ENCODE measurements at places on chromosomes 7 and 10.

- no peak overlapping the region for H3K27ac ChIP-seq
- H3K36me3 ChIP-seq = peaks cover 3% of the 10 kb centered on the region
- no peaks in the 10 kb centered on the region for H3K27me3 ChIP-seq
- DNase-seq = no peak
These were observed 165.9 kb upstream of the SH2B2 start for GRCh38 chr7:102120666-102121195.

DNA sequence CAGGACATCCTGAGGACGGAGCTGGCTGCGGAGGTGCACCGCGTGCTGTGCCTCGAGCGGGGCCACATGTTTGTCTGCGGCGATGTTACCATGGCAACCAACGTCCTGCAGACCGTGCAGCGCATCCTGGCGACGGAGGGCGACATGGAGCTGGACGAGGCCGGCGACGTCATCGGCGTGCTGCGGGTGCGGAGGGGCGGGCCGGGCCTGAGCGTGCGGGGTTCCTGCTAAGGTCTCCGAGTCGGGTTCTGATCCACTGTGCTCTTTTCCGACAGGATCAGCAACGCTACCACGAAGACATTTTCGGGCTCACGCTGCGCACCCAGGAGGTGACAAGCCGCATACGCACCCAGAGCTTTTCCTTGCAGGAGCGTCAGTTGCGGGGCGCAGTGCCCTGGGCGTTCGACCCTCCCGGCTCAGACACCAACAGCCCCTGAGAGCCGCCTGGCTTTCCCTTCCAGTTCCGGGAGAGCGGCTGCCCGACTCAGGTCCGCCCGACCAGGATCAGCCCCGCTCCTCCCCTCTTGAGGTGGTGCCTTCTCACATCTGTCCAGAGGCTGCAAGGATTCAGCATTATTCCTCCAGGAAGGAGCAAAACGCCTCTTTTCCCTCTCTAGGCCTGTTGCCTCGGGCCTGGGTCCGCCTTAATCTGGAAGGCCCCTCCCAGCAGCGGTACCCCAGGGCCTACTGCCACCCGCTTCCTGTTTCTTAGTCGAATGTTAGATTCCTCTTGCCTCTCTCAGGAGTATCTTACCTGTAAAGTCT lies 10.4 kb downstream of the ATG9B start:
- peak; percentile 27 for DNase-seq
- H3K4me1 ChIP-seq = peaks cover 23% of the 10 kb centered on the region
- H3K27me3 ChIP-seq = peaks cover 4% of the 10 kb centered on the region
- H3K4me3 ChIP-seq = peak overlapping the region; percentile 66
- H3K27ac ChIP-seq = no peak overlapping the region
- no peaks in the 10 kb centered on the region for H3K36me3 ChIP-seq

- peaks cover 26% of the 10 kb centered on the region for H3K4me1 ChIP-seq
- no peak for DNase-seq
- peaks cover 12% of the 10 kb centered on the region for H3K36me3 ChIP-seq
- H3K27ac ChIP-seq = no peak overlapping the region
- H3K27me3 ChIP-seq = no peaks in the 10 kb centered on the region
These were observed 89.2 kb downstream of the PTEN start for GRCh38 chr10:87952612-87953011.

DNA sequence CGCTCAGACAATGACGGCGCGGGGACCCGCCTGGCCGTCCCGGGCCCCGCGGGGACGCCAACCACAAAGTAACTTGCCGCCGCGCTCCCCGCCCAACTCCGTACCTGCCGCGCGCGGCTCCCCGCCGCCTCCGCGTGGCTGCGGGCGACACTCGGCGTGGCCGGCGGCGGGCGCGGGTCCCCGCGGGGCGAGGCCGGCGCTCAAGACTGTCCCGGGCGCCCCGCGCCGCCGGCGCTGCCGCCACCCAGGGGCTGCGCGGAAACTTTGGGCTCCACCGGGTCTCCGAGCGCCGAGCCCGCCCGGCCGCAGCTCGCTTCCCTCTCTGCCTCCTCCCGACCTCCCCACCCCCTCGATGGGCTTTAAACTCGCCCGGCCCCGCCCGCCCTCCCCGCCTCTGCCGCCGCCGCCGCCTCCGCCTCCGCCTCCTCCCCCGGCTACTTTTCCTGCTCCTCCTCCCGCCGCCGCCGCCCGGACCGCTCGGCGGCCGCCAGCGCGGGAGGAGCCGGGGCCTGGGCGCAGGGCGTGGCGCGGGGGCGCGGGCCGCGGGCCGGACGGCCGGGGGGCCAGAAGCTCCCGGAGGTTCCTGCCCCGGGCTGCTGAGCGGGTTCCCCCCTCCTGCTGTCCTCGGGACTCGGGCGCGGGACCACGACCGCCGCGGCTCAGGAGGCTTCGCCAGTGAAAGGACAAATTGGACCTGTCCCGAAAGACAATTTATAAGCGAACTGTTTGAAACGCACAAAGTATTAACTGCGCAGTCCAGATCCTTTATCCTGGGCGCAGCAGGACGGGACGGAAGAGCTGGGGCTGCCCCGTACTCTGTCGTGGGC lies 10.6 kb upstream of the GRB10 start:
- DNase-seq = no peak
- H3K4me3 ChIP-seq = peak overlapping the region; percentile 73
- no peaks in the 10 kb centered on the region for H3K36me3 ChIP-seq
- H3K27me3 ChIP-seq = no peaks in the 10 kb centered on the region
- H3K27ac ChIP-seq = peak overlapping the region; percentile 75
- H3K4me1 ChIP-seq = peaks cover 14% of the 10 kb centered on the region

GRCh38 chr7:126840869-126841268 lies 411.9 kb downstream of the GRM8 start:
- no peaks in the 10 kb centered on the region for H3K36me3 ChIP-seq
- H3K4me1 ChIP-seq = no peaks in the 10 kb centered on the region
- no peaks in the 10 kb centered on the region for H3K27me3 ChIP-seq
- no peak overlapping the region for H3K27ac ChIP-seq
- no peak overlapping the region for H3K4me3 ChIP-seq
- DNase-seq = no peak

DNA sequence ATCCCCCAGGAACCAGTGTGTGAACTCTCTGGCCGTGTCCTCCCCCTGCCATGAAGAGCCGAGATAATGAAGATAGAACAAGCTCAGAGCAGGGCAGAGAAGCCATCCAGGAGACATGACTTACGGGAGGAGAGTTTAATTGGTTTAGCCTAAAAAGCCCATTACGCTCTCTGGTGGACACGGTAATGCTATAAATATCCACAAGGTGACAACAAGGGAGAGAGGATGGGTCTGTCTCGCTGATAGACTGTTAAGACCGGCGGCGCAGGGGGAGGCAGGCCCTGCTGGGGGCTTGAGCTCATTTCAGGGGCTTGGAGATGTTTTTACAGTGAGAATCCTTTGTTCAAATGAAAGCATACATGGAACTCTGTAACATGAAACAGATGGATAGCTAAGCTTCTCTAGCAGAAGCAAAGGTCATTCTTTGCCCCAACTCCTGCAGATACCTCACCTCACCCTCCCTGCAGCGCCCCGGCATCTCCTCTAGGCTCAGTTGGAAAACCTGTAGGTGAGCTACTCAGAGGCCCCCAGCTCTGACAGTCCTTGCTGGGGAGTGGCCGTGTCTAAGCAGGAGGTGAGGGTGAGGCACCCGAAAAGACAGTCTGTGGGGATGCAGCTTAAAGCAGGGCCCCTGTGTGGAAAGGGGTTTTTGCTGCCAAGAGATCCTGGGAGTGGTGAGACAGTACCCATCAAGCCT lies 40.8 kb upstream of the LOXL4 start:
- H3K4me1 ChIP-seq = peaks cover 10% of the 10 kb centered on the region
- no peaks in the 10 kb centered on the region for H3K36me3 ChIP-seq
- H3K27me3 ChIP-seq = no peaks in the 10 kb centered on the region
- DNase-seq = no peak

- no peak overlapping the region for H3K4me3 ChIP-seq
- no peaks in the 10 kb centered on the region for H3K36me3 ChIP-seq
- no peak for DNase-seq
- H3K27me3 ChIP-seq = no peaks in the 10 kb centered on the region
These were observed 87.8 kb downstream of the CFAP58 start for GRCh38 chr10:104441329-104442000.

- H3K4me1 ChIP-seq = peaks cover 47% of the 10 kb centered on the region
- H3K36me3 ChIP-seq = no peaks in the 10 kb centered on the region
- no peak overlapping the region for H3K27ac ChIP-seq
- no peaks in the 10 kb centered on the region for H3K27me3 ChIP-seq
- DNase-seq = no peak
These were observed 123.1 kb upstream of the INHBA start for GRCh38 chr7:41825927-41826480.

- no peaks in the 10 kb centered on the region for H3K27me3 ChIP-seq
- H3K4me1 ChIP-seq = no peaks in the 10 kb centered on the region
These were observed 166.6 kb downstream of the ARHGAP21 start for GRCh38 chr10:24556750-24557742.

- H3K36me3 ChIP-seq = no peaks in the 10 kb centered on the region
- no peak overlapping the region for H3K27ac ChIP-seq
- DNase-seq = no peak
These were observed 180.5 kb downstream of the ZNF365 start for GRCh38 chr10:62554632-62555199.

DNA sequence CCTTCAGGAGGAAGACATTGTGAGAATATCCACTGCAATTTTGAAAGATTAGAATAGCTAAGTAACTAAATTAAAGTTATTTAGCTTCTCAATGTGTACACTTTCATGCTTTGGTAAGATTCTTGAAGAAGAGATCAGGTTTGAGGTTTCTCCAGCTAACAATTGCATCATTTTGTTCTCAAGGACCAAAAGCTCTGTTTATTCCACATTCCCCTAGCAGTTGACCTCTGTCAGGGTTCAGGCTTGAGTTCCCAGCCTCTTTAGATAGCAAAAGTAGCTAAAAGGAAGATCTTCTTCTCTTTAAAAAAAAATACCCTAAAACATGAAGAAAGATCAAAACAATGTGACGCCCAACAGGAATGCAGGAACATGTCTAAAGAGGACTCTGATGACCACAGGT lies 179.4 kb upstream of the IGFBP3 start:
- H3K4me3 ChIP-seq = no peak overlapping the region
- no peak for DNase-seq
- H3K27me3 ChIP-seq = no peaks in the 10 kb centered on the region

GRCh38 chr10:36345807-36346206 lies 703.7 kb upstream of the FZD8 start:
- DNase-seq = no peak
- no peaks in the 10 kb centered on the region for H3K36me3 ChIP-seq
- H3K4me3 ChIP-seq = no peak overlapping the region
- H3K27me3 ChIP-seq = no peaks in the 10 kb centered on the region

GRCh38 chr7:29839921-29840320 lies 33.6 kb downstream of the WIPF3 start:
- no peak overlapping the region for H3K4me3 ChIP-seq
- H3K27ac ChIP-seq = no peak overlapping the region
- no peaks in the 10 kb centered on the region for H3K4me1 ChIP-seq
- H3K27me3 ChIP-seq = no peaks in the 10 kb centered on the region
- H3K36me3 ChIP-seq = no peaks in the 10 kb centered on the region

DNA sequence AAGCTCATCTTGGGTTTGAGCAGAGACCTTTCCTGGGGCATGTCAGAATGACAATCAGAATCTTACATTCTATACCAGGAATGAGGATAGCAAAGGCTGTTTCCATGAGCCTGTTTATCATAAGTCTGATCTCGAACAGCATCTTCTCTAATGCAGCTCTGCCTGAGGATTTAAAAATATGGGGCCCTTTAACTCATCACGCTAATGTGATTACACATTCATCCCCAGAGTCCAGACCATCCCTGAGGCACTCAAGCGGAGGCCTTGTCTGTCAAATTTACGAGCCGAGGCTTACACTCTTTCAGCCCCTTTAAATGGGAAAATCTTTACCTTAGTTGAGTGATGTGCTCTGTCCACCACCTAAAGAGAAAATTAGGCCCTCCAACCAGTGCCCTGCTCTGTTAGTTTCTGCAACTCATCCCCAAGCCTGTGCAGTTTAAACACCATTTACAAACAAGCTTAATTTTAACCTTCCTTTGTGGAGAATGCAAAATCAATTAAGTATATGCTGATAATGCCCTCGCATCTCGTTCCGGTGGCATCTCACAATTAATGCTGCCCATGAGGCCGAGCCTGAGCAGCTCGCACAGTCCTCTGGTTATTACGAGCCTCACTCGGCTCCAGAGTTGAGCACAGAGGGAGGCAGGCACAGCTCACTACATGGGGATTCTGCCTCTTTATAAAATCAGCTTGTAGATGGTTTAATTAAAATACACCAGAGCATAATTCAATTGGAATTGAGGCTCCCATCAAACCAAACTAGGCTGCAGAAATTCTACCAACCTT lies 16.0 kb downstream of the CHST15 start:
- DNase-seq = no peak
- H3K4me1 ChIP-seq = no peaks in the 10 kb centered on the region
- no peaks in the 10 kb centered on the region for H3K36me3 ChIP-seq
- H3K27ac ChIP-seq = no peak overlapping the region
- no peak overlapping the region for H3K4me3 ChIP-seq
- no peaks in the 10 kb centered on the region for H3K27me3 ChIP-seq

DNA sequence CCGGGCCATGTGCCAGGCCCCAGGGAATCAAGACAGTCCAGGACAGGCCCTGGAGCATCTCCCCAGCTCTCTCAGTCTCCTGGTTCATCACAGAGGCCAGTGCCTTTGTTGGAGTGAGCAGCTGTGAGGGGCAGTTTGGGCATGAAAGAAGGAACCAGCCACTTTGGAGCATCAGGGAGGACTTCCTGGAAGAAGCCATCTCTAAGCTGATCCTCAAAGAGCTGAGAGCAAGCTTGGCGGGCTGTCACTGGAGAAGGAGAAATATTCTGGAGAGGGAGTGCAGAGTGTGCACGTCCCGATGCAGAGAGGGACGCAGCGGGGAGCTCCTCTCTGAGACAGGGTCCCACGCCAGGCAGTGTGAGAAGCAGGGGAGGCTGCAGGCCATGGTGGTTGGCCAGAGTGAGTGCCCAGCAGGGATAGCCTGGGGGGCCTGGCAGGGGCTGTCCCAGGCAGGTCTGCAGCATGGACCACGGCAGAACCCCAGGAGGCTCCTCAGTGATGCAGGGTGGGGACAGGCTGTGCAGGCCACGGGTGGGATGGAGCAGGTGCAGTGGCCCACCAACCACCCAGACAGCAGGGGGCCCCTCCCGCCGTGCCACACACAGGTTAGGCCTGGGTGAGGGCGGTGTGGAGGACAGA lies 34.7 kb downstream of the PWWP2B start:
- H3K4me3 ChIP-seq = no peak overlapping the region
- no peak overlapping the region for H3K27ac ChIP-seq
- DNase-seq = no peak
- no peaks in the 10 kb centered on the region for H3K4me1 ChIP-seq
- H3K27me3 ChIP-seq = no peaks in the 10 kb centered on the region

GRCh38 chr7:21426286-21427181 lies 1.3 kb upstream of the SP4 start:
- peak overlapping the region; percentile 16 for H3K27ac ChIP-seq
- H3K4me3 ChIP-seq = peak overlapping the region; percentile 76
- no peaks in the 10 kb centered on the region for H3K36me3 ChIP-seq
